Nephron progenitor cell (in vitro differentiated cells): ENCODE measurements at places on chromosomes 4 and X.
A peak's percentile ranks its signal among the peaks of the same experiment; 100 is the strongest.

DNA sequence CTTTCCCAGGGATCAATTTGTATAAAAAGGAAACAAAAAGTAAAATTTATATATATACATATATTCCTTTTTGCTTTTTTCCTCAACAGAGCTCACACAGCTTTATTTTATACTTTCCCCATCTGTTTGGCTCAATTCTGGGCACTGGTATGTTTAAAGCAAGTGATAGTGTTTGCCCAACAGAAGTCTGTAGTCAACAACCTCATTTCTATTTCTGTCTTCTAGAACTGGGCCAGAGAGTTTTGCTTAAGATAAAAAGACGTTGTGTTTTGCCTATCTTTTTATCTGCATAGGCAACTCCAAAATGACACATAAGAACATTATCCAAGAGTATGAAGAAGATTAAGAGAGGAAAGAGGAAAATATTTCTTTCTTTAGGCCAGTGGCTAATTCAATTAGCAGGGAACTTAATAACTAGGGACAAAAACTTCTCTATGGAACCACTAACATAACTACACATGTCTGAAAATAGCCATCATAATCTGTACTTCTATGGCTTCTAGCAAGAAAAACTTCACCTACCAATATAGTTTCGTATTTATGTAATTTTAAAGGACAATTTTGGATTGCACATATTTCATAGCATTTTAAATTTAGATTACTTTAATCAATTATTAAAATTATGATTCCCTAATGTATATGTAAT lies 1300.5 kb downstream of the ARAP2 start:
- H3K27ac ChIP-seq: no peak overlapping the region
- no peak overlapping the region for H3K4me3 ChIP-seq
- no peaks in the 10 kb centered on the region for H3K4me1 ChIP-seq

DNA sequence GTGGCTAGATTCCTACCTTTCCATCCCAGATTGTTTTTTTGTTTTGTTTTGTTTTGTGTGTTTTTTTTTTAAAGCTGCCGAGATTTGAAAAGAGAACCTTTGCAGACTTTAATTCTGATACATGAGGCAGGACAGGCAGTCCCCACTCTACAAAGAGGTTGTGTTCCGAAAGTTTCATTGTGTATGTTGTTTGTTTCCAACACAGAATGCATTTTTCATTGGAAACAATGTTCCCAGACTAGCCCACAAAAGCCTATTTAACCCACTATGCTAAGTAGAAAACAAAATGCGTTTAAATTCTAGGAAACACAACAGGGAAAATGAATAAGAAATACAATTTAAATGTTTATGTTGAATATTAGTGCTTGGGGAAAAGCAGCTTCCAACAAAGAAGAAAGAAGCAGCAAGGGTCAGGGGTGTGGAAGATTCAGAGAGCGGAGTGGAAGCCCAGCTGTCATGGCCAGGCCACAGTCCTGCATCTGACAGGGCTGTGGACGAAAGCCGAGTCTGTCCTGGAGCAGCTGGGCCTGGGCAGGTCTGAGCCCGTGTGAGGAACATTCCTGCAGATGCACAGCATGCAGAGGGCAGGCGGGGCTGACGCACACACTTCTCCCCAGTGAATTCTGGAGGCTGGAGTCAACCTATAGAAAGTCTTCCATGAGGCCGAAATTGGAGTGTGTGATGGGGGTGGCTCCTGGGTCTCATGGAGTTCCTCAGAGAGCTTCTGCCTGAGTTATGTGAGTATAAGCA lies 12.4 kb upstream of the SETD7 start:
- peak overlapping the region; percentile 15 for H3K27ac ChIP-seq
- peaks cover 7% of the 10 kb centered on the region for H3K4me1 ChIP-seq
- no peaks in the 10 kb centered on the region for H3K36me3 ChIP-seq
- no peak overlapping the region for H3K4me3 ChIP-seq
- no peak for DNase-seq

DNA sequence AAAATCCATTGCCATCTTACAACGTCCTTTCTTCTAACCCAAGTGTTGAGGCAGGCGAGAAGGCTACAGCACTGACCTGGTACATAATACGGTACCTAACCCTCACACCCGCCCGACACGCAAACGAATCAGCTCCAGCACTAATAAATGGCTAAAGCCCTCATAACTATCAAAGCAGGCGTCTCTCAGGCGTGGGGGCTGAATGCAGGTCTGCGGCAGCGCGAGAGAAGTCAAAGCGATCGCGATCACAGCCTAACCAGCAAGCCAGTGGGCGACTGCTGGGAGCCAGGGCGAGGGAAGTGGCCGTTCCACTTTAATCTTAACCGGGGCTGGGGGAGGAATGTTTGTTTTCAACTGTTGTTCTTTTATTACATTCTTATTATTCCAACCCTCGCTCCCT lies 1.5 kb downstream of the CDX4 start:
- no peak overlapping the region for H3K27ac ChIP-seq
- H3K27me3 ChIP-seq: no peaks in the 10 kb centered on the region
- DNase-seq: no peak
- no peaks in the 10 kb centered on the region for H3K36me3 ChIP-seq
- H3K4me3 ChIP-seq: peak overlapping the region; percentile 3
- H3K4me1 ChIP-seq: peaks cover 68% of the 10 kb centered on the region

DNA sequence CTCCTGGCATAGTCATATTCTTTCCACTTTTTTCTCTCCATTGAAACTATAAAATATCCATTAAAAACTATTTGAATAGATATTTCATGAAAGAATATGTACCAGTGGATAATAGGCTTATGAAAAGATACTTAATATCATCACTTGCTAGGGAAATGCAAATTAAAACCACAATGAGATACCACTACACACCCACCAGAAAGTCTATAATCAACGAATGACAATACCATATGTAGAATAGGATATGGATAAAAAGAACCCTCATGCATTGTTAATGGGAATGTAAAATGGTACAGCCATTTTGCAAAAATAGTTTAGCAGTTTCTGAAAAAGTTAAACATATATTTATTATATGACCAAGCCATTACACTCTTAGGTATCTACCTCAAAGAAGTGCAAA lies 218.7 kb upstream of the GPC4 start:
- H3K4me1 ChIP-seq: peaks cover 22% of the 10 kb centered on the region
- no peak overlapping the region for H3K27ac ChIP-seq
- H3K4me3 ChIP-seq: no peak overlapping the region
- no peak for DNase-seq
- H3K27me3 ChIP-seq: no peaks in the 10 kb centered on the region
- H3K36me3 ChIP-seq: peaks cover 3% of the 10 kb centered on the region

- no peaks in the 10 kb centered on the region for H3K4me1 ChIP-seq
- no peak for DNase-seq
- H3K27ac ChIP-seq: no peak overlapping the region
- no peaks in the 10 kb centered on the region for H3K27me3 ChIP-seq
Observed at GRCh38 chr4:91118597-91118996, 991.4 kb downstream of the CCSER1 start.
